ENCODE measurements at places on chromosomes 7 and 10.
A peak's percentile ranks its signal among the peaks of the same experiment; 100 is the strongest.

DNA sequence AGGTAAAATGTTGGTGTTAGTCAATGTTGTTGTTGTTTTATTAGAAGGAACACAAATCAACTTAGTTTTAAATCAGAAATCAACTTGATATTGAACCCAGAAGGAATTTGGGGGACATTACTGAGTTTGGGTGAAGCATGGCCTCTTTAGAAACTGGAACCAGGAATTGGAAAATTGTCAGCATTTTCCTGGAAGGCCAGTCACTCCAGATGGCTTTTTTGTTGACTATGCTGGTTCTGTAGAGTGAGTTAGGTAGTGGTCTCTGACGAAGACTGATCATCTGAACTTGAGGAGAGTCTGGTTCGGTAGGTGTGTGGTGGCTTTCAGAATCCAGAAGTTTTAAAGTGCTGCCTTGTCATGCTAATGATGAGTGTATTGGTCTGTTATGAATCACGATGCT is 111.5 kb downstream of the BMPER start:
- no peak for DNase-seq

DNA sequence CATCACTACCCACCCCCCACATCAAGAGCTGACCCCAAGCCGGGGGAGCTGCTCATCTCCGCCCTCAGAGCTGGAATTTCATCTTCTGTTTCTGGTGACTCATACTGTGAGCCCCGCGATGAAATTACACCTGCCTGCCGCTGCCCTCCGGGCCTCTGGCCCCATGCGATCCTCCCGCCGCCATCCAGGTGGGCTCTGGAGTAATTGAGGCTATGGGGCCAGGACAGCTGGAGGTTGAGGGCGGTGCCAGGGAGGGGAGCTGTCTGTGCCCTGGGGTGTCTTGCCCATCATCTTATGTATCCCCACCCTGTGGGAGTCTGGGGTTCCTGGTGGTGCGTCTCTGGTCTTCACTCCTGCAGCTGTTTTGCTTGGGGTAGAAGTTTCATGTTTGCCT is 9.0 kb downstream of the GTF2IRD1 start:
- no peak for DNase-seq

GRCh38 chr7:87129848-87130247 is 22.4 kb upstream of the DMTF1 start:
- no peak for DNase-seq

DNA sequence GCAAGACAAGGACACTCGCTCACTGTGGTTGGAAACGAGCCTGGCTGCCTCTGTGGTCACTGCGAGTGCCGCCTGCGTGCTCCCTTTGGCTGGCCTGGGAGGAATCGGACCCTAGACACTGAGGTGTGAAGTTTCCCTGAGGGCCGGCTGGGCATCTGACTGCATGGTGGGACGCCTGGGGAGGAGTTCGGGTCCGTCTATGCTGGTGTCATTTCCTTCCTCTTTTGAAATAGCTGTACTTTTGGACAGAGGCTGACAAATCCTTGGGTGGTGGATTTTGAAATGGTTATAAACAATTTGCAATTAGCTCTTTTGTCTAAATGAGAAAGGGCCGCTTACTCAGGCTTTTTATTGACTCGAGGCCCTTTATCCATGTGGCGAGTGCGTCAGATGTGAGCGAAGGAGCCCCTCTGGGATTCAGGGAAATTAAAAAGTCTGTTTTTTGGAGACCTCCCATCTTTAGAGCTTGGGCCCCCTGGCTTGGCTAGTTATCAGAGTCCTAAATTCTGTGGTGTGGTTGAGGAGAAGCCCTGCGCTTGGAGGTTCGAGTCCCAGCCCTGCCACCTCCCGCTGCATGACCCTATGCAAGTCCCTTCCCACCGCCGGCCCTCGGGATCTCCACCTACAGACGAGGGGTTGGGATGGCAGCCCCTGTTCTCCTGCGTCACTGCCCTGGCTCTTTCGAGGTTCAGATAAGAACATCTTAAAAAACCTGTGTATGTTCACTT is 147.1 kb downstream of the RGS10 start:
- no peak for DNase-seq

- DNase-seq, result no peak
These were observed 68.1 kb downstream of the PYROXD2 start for GRCh38 chr10:98346847-98347246.

DNA sequence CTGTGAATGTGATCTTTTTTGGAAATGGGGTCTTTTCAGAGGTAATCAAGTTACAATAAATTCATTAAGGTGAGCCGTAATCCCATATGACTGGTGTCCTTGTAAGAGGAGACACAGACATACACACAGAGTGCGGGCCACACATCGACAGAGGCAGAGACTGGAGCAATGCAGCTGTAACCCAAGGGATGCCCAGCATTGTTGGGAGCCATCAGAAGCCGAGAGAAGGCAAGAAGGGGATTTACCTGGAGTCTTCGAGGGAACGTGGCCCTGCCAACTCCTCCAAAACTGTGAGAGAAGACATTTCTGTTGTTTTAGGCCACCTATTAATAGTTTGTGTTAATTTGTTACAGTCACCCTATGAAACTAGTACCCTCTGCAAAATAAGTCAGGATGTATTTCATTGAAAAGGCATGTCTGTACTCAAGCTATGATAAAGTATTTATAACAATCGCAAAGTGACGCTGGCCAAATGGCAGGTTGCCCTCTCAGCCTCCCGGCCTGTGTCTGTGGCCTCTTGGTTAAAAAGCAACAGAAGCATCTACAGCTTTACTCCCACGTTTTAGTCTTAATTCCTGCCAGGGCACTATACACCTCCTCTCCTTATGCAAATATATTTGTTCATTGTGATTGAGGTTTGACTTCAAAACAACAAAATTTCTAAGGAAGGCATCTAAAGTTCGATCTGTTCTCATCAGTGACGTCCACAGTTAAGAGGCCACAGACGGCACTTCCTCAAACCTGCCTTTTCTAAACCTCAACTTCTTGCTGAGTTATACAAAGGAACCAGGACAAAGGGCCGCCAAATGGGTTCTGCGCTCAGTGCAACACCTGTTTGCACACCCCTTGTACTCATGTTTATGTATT is 46.8 kb downstream of the HIPK2 start:
- DNase-seq, result no peak

GRCh38 chr7:42549866-42550485 is 313.0 kb upstream of the GLI3 start:
- no peak for DNase-seq

GRCh38 chr7:144018065-144018464 is 17.9 kb downstream of the OR6B1 start:
- DNase-seq, result no peak

DNA sequence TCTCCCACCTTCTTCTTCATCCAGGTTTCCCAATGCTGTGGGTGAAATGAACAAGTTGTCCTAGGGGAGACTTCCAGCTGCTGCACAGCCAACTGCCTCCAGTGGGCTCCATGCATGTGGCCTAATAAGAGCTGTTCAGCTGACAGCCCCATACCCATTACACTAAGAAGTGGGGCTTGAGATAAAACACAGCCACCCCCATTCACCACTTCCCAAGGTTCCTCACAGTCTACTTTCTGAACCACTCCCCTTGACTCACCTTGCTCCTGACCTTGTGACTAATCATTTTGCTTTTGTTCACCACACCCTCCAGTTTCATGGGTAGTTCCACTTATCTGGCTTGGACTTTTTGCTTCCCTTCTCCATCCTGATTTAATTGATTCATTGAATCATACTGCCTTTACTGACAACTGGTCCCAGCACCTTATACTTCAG is 119.3 kb downstream of the CABCOCO1 start:
- no peak for DNase-seq

GRCh38 chr7:33770576-33770975 is 134.8 kb upstream of the BMPER start:
- no peak for DNase-seq

DNA sequence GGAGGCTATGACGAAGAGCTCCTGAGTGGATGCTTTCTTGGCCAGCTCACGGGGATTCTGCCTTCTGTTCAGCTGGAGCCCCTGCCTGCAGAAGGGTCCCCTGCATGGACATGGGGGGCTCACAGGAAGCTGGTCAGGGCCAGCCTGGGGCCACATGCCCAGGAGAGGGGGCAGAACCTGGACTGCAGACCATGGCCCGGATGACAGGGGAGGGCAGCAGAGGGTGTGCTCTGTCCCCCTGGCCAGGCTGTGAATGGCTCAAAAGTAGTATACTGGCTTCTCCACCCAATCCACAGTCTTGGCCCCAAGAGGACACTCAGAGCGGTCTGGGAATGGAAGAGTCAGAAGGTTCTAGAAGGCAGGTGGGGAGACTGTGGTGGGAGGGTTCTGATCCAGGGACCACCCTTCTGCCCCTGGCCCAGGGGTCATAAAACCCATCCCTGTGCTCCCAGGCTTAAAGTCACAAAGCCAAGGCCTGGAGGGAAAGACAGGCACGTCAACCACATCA is 40.3 kb downstream of the PPIF start:
- peak; percentile 16 for DNase-seq

- no peak for DNase-seq
These were observed 51.9 kb upstream of the COMTD1 start for GRCh38 chr10:75287697-75288096.

All from SK-N-SH (cell line).